ENCODE measurements at places on chromosomes 6 and 20.

DNA sequence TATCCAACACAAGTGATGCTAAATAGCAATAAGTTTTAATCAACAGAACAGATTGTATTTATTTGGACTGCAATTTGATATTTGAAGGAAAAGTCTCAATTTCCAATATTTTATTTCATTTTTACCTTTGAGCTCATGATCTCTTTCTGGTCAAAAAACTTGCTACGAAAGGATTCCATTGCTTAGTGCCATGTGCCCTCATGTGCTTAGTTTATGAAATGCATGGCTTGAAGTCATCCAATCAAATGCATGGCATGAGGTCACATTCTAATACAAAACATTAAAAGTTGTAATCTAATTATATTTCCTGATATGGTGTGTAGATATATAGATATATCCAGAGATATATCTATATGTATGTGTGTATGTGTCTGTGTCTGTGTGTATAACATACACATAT, 321.2 kb upstream of the ADGRB3 start:
- DNase-seq, result peak; percentile 26

- no peak for DNase-seq
These were observed 18.4 kb downstream of the GMPR start for GRCh38 chr6:16256781-16257180.

DNA sequence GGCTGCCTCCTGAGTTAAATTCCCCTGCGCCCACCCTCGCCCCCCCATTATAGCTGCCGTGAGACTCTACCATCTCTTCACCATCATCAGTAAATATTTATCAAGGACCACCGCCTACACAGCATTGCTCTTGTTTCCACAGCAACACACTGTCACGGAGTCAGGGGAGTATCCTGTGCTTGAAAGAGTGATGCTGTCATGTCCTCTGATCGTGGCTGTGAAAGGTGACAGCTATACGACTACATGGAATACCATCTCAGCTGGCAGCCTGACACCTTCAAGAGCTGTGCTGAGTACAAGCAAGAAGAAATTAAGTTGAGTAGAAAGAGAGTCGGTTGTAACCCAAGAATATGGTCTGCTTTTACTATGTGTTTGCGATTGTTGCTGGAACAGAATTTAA, 3.4 kb downstream of the PTPRT start:
- DNase-seq, result no peak

DNA sequence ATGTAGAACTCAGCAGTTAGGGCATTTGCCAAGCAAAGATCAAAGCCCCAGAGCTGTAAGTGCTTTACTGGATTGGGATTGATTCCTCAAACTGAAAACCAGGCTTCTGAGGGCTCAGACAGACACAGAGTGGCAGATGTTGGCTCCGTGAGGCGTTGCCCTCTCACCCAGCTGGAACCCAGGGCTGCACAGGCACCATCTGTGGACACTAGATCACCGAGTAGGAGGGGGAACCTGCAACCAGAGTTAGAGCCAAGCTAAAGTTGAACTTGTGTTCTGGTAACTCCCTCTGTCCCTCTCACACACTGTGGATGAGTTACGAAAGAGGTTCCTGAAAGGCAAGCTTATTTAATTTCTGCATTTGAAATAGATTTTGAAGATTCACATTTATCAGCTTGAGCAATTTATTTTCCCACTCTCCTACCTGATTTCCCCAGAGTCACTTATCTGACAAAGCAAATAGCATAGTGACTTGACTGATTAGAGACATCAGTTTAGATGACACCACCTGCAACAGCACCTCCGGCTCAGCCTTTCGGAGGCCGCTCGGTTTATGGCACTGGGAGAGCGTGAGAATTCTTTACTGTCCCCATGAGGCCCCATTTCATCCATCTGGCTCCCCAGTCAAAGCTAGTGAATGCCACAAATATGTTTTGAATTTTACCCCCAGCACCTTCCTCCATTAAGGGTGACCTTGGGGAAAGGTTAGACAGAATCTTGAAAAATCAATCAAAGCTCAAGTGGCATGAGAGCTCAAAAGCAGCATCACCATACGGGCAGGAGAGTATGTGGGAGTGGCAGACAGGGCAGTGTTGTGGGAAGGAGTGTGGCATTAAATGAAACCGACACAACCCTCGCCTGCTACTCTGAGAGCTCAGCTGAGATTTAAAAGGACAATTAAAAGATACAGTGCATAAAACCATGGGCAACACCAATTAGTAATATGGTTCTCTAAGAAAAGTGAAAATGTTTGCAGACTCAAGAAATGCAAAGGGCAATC, 48.5 kb downstream of the RPF2 start:
- DNase-seq, result no peak

GRCh38 chr20:10654250-10654610, 19.6 kb downstream of the JAG1 start:
- no peak for DNase-seq

GRCh38 chr20:561437-562231, 18.0 kb upstream of the CSNK2A1 start:
- peak; percentile 53 for DNase-seq

- DNase-seq, result no peak
These were observed 3.9 kb upstream of the ZNF831 start for GRCh38 chr20:59159493-59160376.

GRCh38 chr6:145602726-145603326, 132.5 kb downstream of the EPM2A start:
- no peak for DNase-seq

DNA sequence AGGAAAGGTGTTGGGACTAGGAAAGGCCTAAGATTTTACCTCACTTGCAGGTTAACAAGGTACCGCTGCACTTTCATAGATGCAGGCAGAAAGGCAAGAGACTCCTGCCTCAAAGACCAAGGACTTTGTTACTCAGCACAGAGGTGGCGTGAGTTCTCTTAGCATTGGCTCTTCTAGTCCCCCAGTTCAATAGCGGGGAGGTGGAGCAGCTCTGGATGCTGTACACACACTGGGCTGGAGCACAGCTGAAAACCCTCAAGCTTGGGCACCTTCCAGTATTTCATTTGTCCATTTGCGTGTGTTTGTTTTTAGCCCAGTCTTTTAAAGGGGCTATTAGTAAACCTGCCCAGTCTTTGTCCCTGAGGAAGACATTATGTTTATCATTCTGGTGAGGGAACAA, 345.2 kb downstream of the FARS2 start:
- no peak for DNase-seq

GRCh38 chr6:18753076-18753475, 365.9 kb downstream of the RNF144B start:
- DNase-seq, result no peak

DNA sequence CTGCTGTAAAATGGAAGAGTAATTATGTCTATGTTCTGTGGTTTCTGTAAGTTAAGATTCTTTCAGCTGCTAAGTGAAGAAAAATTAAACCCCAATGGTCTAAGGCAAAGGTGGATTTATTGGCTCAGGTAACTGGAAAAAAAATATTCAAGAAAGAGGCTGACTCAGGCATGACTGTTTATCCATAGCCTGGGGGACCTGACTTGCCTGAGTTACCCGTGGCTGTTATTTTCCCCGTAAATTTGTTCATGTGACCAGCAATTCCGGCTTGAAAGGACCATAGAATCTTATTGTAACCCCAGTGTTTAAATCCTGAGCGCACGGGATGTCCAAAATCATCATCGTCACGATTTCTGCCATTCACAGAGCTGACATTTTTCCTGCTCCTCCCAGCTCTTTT, 32.3 kb upstream of the SULF2 start:
- DNase-seq, result no peak

GRCh38 chr20:22339091-22339881, 245.1 kb downstream of the FOXA2 start:
- DNase-seq, result peak; percentile 57

- DNase-seq, result no peak
These were observed 260.3 kb downstream of the ALDH8A1 start for GRCh38 chr6:134689641-134690040.

DNA sequence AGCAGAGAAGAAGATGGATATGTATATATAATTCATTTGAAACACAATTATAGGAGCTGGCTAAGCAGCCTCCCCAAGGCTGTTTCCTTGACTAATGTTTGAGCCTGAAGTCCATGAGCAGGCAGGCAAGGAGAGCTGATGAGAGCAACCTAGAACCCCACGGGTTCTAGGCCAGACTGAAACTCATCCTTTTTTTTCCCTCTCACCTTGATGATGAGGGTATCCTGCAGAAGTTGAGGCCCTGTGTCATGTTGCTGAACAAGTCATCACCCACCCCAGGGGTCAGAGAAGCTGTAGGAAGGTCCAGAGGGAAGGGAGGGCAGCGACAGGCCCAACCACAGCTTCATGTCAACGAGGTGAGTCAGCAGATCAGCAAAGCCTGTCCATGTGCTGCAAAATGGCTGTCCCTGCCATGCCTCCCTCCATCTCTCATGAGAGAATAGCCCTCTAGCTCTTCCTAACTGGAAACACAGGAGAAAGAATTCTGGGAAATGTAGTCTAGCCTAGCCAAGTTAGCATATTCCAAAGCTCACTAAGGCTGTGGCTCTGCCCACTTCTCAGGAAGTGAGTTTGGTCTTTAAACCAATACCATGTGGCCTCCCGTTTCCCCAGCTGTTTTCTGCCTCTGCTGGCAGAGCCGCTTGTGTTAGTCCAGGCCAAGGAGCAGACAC, 91.3 kb upstream of the DTNBP1 start:
- DNase-seq, result peak; percentile 84

DNA sequence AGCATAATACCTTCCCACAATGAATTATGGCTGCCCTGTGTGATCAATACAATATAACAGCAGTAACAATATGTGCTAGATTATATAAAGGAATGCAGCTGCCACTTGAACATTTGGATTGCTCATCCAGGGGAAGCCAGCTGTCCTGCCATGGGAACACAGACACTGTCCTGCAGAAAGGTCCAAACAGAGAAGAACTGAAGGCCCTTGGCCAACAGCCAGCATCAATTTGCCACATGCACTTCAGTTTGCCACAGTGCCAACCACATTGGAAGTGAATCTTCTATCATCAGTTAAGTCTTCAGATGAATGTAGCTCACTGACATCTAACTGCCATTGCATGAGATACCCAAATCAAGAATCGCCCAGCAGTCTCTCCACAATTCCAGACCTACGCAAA, 332.4 kb downstream of the PRKN start:
- no peak for DNase-seq

GRCh38 chr20:43534791-43535350, 24.0 kb upstream of the SGK2 start:
- no peak for DNase-seq

DNA sequence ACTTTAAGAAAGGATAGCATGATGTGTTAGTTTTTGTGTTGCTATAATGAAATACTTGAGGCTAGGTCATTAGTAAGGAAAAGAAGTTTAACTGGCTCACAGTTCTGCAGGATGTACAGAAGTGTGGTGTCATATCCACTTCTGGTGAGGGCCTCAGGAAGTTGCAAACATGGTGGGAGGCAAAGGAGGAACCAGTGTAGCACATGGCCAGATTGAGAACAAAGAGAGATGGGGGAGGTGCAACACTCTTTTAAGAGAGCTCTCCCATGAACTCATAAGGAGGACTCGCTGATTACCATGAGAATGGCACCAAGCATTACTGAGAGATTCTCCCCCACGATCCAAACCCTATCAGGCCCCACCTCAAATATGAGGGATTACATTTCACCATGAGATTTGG, 265.4 kb downstream of the RIMS1 start:
- no peak for DNase-seq

DNA sequence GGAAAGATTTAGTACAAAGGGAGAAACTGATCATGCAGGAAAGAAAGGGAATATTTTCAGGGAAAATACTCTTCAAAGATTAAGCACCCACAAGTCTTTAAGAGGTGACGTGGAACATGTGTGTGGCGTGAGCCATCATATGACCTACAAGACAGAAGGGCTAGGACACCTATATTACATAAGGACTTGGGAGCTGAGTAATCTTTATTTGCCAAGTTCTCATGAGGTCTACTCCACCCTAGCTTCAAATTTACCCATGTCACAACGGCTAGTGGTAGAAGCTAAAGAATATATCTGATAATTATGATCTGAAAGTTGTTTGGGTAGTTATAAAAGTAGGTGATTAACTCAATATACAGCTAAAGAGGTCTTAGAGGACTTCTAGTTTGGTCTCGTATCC, 167.8 kb downstream of the GJA10 start:
- no peak for DNase-seq

DNA sequence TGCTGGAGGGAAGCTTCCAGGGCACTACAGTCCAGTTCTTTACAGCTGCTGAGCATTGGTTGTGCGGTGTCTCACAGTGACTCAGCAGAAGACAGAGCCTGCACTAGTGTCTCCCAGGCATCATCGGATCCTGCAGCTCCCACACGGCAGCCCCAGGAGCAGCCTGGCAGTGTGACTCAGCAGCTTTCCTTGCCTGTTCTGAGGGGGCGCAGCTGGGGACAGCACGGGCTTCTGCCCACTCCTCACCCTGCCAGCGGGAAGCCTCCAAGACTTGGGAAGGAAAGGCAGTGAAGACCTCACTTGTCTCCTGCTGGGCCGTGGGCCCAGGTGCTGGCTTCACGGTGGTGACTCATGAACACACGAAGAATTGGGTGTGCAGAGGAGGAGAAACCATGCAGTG, 165.4 kb downstream of the SYNDIG1 start:
- peak; percentile 89 for DNase-seq

- DNase-seq, result no peak
These were observed 738.6 kb upstream of the ADGRB3 start for GRCh38 chr6:67896476-67896875.

GRCh38 chr6:113067612-113068275, 720.6 kb downstream of the RFPL4B start:
- DNase-seq, result peak; percentile 69

GRCh38 chr6:135251498-135252441, 70.7 kb downstream of the MYB start:
- DNase-seq, result peak; percentile 62

DNA sequence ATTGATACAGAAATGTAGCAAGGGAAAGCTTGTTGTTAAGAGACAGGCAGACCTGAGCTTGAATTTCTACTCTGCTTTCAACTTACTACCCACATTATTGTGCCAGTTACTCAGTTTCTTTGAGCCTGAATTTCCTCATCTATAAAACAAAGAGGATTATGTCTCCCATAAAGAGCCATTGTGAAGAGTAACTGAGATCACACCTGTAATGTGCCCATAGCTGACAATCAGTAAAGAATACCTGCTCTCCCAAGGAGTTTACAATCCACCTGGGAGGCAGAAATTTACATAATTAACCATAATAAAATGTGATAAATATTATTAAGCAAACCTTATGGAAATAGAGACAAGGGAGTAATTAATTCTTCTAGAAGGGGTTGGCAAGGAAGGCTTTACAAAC, 204.9 kb downstream of the EPM2A start:
- no peak for DNase-seq

- DNase-seq, result no peak
These were observed 8.5 kb downstream of the ABCC10 start for GRCh38 chr6:43435682-43436437.
